MCF 10A (cell line): ENCODE measurements at places on chromosomes 13 and 19. TPM values are rescaled to one million over a fixed set of nuclear protein-coding genes. Genes with fewer than 3 reads are reported as not detected.
A peak's percentile ranks its signal among the peaks of the same experiment; 100 is the strongest.

SIGLEC9 gene
- not detected in 2 replicates for total RNA-seq

COX6B2 gene
- 0.33 and 0.93 TPM in 2 replicates for total RNA-seq

NLRP11 gene
- not detected in 2 replicates for total RNA-seq

PNMA8A gene
- 6.0 and 7.6 TPM in 2 replicates for total RNA-seq

- H3K36me3 ChIP-seq = peaks cover 17% of the 10 kb centered on the region
- DNase-seq = no peak
- peak overlapping the region; percentile 89 for H3K4me3 ChIP-seq
- H3K27me3 ChIP-seq = no peaks in the 10 kb centered on the region
- peaks cover 13% of the 10 kb centered on the region for H3K4me1 ChIP-seq
These were observed 649 bp downstream of the UQCRFS1 start for GRCh38 chr19:29212356-29212647.

DNA sequence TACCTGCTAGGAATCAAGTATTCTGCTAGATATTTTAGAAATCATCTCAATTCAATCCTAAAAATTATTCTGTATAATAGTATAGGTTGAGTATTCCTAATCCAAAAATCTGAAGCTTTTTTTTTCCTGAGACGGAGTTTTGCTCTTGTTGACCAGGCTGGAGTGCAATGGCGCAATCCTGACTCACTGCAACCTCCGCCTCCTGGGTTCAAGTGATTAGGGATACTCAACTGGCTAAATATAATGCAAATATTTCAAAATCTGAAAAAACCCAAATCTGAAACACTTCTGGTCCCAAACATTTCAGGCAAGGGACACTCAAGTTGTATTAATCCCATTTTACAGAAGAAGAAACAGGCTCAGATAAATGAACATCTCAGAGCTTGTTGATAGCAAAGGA lies 17.2 kb upstream of the USPL1 start:
- H3K4me1 ChIP-seq = no peaks in the 10 kb centered on the region
- H3K27ac ChIP-seq = no peak overlapping the region
- no peak overlapping the region for H3K4me3 ChIP-seq
- peak; percentile 43 for DNase-seq
- H3K27me3 ChIP-seq = no peaks in the 10 kb centered on the region
- H3K36me3 ChIP-seq = no peaks in the 10 kb centered on the region
